ENCODE measurements at places on chromosomes 7 and 10.
A peak's percentile ranks its signal among the peaks of the same experiment; 100 is the strongest.

GRCh38 chr10:10007957-10008356, 1009.7 kb upstream of the CELF2 start:
- DNase-seq, result peak; percentile 4

DNA sequence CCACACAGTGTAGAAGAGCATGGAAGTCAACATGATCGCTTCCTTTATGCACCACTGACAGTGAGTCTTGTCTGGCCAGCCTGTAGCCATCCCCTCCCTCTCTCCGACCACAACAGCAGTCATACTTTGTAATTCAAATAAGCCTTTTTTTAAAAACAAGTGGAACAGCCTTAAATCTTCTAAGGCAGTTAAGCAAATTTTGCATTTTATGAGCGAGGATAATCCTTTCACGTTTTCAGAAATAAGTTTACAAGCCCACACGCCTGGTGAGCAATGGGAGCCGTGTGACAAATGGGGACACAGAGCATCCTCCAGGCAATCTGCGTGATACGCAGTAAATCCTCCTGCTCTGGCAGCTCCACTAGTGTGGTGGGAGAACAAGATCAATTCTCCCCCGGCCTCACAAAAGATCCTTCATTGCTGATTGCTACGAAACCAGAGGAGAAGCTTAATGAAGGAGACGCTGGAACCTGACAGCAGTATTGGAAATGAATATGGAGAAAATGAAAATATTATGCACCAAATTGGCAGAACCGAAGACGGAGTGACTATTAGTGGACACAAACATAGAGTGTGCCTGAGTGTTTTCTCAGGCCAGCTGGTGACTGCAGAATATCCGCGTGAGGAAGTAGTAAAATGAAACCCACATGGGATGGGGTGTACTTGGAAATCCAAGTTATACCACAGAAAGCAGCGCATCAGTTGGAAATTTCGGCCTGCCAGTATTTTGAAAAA, 104.2 kb upstream of the CDCA7L start:
- no peak for DNase-seq

DNA sequence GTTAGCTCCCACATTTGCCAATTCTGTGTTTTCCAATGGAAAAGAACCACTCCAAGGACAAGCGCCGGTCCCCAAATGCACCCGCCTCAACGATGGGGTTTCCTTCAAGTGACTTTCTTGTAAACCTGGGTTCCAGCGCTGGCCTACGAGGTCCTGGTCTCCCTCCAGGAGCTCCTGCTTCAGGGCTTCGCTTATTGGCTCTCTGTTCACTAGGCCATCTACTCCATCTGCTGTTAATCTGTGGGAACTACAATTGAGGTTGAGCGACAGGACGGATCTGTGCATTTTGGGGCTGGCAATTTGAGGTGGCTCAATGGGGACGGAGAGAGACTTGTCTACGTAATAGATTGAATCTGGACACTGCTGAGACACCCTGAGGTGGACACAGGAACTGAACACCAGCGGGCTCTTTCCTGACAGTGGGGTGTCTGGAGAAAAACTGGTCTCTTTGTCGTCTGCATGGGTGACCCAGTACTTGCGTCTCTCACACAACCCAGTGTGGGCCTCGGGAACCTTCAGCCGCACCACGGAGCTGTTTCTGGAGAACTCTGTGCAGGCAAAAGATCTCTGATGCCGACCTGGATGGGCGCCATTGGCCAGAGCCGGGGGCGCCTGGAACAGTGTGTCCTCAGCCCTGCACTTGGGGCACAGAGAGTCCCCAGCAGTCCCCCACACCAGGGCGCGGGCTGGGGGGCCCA, 115.9 kb upstream of the ADAM12 start:
- DNase-seq, result peak; percentile 52

- no peak for DNase-seq
Observed at GRCh38 chr7:139570119-139570518, 46.6 kb downstream of the CLEC2L start.

DNA sequence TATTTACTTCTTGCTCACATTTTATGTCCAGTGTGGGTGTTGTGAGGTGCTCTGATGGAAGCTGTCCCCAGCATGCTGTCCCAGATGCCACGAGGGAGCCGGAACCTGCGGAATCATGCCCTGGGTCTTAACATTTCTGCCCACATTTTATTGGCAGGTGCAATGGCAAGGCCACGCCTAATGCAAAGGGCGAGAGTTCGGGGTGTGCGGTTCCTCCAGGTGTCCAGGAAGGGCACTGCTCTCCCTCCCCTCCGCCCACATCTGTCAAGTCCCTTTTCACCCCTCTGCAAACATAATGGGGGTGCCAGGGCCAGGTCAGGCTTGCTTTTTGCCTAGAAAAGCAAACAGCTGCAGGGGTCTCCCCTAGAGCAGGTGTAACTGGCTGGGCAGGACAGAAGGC, 16.4 kb downstream of the PDAP1 start:
- DNase-seq, result no peak

DNA sequence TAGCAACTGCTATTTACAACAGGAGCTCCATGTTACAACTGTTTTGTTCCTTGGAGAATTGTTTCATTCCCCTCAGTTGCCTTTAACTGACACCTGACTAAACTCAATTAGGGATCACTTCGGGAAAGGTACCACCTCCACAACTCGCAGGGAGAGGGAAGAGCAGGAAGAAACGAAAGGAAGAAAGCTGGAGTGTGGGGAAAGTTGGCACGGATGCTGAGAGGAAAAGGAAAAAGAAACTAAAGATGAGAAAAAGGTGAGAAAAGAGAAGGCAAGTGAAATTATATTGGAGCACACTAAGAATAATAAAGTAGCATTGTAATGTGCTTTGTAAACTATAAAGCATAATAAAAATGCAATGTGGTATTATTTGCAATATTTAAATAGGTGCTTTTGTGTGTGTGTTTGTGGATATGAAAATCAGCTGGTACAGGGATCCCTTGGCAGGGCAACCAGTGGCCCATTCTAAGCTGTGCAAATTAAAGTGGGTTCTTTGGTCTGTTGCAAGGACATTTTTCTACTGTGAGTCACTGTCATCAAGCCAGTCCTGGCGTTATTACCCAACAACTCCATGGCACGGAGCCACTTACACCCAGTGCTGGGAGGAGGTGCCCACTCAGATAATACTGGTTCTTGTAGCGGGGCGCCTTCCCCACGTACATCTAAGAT, 45.9 kb downstream of the HIPK2 start:
- DNase-seq, result no peak

DNA sequence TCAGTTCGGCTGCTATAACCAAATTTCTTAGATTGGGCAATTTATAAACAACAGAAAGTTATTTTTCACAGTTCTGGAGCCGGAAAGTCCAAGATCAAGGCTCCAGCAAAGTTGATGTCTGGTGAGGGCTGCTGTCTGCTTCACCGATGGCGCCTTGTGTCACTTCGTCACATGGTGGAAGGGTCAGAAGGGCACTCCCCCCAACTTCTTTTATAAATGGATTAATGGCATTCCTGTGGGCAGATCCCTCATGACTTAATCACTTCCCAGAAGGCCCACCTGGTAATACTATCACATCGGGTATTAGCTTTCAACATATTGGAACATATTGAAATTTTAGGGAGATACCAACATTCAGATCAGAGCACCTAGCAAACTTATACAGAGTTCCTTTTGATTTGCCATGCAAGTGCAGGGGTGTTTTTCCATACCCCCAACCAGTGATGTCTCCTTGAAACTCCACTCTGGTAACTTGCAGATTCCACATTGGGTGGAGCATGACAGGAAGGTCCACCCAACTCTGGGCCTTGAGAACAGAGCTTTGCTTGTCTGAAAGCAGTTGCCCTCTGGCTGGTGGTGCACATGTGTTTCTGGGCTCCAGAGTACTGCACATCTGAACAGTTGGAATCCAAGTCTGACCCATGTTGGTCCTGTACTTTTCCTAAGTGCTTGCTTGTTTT, 85.1 kb upstream of the KMT2E start:
- no peak for DNase-seq

GRCh38 chr7:33716581-33717477, 188.5 kb upstream of the BMPER start:
- no peak for DNase-seq

GRCh38 chr10:44183667-44184632, 200.9 kb downstream of the CXCL12 start:
- no peak for DNase-seq

- DNase-seq, result no peak
Observed at GRCh38 chr10:114938856-114939193, 830 bp downstream of the TRUB1 start.

- no peak for DNase-seq
Observed at GRCh38 chr7:102270178-102270887, 16.3 kb upstream of the SH2B2 start.

GRCh38 chr7:88278881-88279280, 27.8 kb downstream of the STEAP4 start:
- no peak for DNase-seq

DNA sequence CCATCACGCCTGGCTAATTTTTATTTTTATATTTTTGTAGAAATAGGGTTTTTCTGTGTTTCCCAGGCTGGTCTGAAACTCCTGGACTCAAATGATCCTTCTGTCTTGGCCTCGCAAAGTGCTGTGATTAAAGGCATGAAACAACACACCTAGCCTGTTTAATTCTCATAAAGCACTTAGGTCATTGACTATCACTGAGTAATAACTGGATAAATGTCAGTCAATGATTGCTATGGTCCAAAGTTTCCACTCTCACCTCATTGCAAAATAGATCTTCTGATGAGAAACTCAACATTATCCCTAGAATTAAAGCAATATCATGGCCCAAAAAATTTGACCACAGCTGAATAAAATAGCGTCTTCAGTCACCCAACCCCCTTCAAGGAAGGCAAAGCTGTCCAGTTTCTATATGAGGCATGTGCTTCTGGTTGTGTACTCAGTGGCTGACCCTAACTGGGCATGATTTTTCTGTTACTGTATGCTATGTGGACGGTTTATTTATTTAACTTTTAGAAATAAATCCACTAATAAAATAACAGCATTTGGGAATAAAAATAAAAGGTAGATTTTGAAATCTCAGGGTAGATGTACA, 86.5 kb upstream of the LRRN3 start:
- DNase-seq, result no peak

GRCh38 chr10:17216217-17216900, 11.7 kb upstream of the VIM start:
- DNase-seq, result no peak

DNA sequence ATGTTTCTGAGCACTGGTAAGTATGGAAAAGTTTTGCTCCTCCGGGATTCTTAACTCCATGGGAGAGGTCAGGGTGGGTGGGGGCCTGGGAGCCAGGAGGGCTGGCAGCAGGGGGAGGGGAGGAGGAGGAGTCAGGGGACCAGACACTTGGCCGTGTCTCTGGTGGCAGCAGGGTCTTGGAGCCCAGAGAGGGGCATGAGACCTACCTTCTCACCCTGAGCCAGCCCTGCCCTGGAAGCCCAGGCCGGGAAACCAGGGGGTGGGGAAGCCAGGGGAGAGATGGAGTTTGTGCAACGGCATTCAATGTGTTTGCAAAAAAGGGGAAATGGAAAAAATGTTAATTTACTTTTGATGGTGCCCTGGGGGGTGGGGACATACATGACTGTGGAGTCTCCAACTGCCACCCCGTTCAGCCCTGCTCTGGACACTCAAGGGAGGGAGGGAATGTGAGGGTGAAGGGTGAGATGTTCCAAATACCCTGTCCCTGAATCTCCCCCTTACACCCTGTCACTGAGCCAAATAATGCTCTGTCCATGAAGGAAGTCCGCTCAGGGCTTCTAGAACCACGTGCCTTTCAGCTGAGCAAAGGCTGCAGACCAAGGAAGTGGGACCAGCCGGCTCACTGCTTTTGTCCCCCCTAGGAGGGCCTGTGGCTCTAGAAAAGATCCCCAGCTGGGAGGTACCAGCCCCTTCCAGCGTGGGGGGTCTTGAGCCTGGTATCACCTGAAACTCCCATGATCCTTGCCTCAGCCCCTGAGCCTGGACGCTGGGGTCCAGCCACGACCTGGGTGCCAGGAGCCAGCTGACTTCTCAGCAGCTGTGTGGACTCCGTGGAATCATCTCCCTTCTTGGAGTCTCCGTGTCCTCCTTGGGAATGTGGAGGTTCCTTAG, 48.3 kb downstream of the TMEM270 start:
- DNase-seq, result peak; percentile 19
